A673 (cell line): ENCODE measurements at places on chromosomes 11 and 22. TPM values are rescaled to one million over a fixed set of nuclear protein-coding genes. Genes with fewer than 3 reads are reported as not detected.

- peak overlapping the region; percentile 81 for H3K4me3 ChIP-seq
- DNase-seq, result peak; percentile 70
- no peaks in the 10 kb centered on the region for H3K36me3 ChIP-seq
- H3K27me3 ChIP-seq, result no peaks in the 10 kb centered on the region
- peak overlapping the region; percentile 9 for H3K27ac ChIP-seq
Observed at GRCh38 chr11:124740277-124740882, 638 bp downstream of the NRGN start.

- DNase-seq, result no peak
- H3K27ac ChIP-seq, result no peak overlapping the region
- H3K4me1 ChIP-seq, result peaks cover 3% of the 10 kb centered on the region
- H3K4me3 ChIP-seq, result no peak overlapping the region
- no peaks in the 10 kb centered on the region for H3K27me3 ChIP-seq
Observed at GRCh38 chr11:81492923-81493445, 1240.7 kb downstream of the FAM181B start.

DNA sequence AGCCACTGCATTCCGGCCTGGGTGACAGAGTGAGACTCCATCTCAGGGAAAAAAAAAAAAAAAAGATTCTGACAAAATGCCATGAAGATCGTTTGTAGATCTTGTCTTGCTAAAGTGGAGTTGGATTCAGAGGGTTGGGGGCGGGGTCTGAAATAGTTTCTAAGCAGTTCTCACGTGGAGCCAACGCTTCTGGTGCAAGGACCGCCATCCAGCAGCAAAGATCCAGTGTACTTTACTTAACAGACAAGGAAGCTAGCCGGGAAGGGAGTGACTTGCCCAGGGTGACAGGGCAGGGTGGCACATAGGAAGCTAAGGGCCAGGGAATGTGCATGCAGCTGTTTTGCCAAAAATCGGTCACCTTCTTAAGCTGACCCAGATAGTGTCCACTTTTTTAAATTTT, 27.4 kb downstream of the APOL1 start:
- no peak for DNase-seq
- H3K36me3 ChIP-seq, result peaks cover 26% of the 10 kb centered on the region
- H3K4me1 ChIP-seq, result no peaks in the 10 kb centered on the region
- no peaks in the 10 kb centered on the region for H3K27me3 ChIP-seq

DNA sequence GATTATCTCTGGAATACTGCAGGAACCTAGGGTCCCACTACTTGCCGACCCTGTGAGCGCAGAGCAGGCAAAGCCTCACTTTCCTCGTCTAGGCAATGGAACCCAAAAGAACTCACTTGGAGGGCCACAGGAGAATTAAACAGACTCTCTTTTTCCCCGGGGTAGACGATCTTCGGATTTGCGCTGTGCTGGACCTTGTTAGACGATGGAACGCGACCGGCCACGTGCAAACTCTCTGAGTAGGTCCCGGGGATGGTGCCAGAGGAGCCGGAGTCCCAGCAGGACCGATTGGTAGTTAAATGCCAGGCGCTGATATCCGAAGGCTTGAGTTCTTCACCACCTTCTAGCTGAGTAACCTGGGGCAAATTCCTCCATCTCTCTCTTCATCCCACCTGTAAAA, 1.0 kb upstream of the SLC1A2 start:
- H3K4me1 ChIP-seq, result peaks cover 14% of the 10 kb centered on the region
- H3K4me3 ChIP-seq, result peak overlapping the region; percentile 30
- peaks cover 100% of the 10 kb centered on the region for H3K27me3 ChIP-seq
- no peak overlapping the region for H3K27ac ChIP-seq

DNA sequence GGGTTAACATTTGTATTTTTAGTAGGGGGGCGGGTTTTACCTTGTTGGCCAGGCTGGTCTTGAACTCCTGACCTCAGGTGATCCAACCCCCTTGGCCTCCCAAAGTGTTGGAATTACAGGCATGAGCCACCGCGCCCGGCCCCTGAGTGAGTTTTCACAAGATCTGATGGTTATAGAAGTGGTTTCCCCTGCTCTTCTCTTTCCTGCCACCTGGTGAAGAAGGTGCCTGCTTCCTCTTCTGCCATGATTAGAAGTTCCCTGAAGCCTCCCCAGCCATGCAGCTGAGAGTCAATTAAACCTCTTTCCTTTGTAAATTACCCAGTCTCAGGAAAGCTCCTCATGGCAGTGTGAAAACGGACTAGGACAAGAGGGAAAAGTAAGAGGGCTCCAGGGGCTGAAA, 259.1 kb upstream of the PLET1 start:
- DNase-seq, result no peak
- H3K36me3 ChIP-seq, result no peaks in the 10 kb centered on the region
- no peak overlapping the region for H3K4me3 ChIP-seq
- H3K4me1 ChIP-seq, result peaks cover 22% of the 10 kb centered on the region
- no peaks in the 10 kb centered on the region for H3K27me3 ChIP-seq
- H3K27ac ChIP-seq, result no peak overlapping the region

GRCh38 chr11:32400196-32400595, 35.1 kb downstream of the WT1 start:
- H3K36me3 ChIP-seq, result no peaks in the 10 kb centered on the region
- H3K27ac ChIP-seq, result no peak overlapping the region
- peaks cover 13% of the 10 kb centered on the region for H3K4me1 ChIP-seq
- no peak overlapping the region for H3K4me3 ChIP-seq
- H3K27me3 ChIP-seq, result no peaks in the 10 kb centered on the region

DNA sequence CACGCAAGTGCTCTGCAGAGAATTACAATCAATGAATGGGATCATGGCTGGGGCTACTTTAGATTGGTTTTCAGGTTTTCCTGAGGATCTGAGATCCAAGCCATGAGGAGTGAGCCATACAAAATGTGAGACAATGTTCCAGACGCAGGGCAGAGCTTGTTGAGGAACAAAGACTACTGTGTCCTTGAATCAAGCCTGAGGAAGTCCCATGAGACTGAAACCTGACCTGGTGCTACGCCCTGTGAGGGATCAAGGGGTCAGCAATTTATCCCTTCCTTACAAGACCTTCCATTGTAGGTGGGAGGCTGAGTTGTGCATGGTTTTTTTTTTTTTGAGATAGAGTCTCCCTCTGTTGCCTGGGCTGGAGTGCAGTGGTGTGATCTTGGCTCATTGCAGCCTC, 2.1 kb downstream of the INCENP start:
- H3K27ac ChIP-seq, result peak overlapping the region; percentile 55
- peaks cover 10% of the 10 kb centered on the region for H3K4me1 ChIP-seq
- H3K36me3 ChIP-seq, result peaks cover 47% of the 10 kb centered on the region
- H3K27me3 ChIP-seq, result no peaks in the 10 kb centered on the region
- no peak for DNase-seq
- H3K4me3 ChIP-seq, result peak overlapping the region; percentile 86

GRCh38 chr11:71207563-71207962, 44.8 kb downstream of the SHANK2 start:
- H3K4me1 ChIP-seq, result no peaks in the 10 kb centered on the region
- no peak overlapping the region for H3K4me3 ChIP-seq
- H3K27me3 ChIP-seq, result peaks cover 9% of the 10 kb centered on the region

DNA sequence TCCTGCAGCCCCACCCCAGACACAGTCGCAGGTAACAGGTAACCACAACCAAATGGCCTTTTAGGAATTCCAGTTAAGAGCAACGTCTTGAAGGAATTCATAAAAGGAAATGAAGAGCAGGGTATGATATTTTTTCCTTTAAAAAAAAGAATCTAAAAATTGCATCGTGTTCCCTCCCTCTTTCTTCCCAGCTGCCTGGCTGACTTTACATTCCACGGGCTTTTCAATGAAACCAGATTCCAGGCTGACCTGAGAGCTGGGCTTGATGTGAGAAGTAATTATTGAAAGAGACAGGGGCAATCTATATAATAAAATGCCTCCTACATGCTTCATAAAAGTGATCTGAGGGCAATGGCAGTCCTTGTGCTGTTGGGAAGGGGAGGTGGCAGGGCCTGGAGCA, 57.3 kb upstream of the EIF3D start:
- no peak overlapping the region for H3K27ac ChIP-seq
- H3K4me3 ChIP-seq, result no peak overlapping the region
- H3K4me1 ChIP-seq, result no peaks in the 10 kb centered on the region
- H3K36me3 ChIP-seq, result no peaks in the 10 kb centered on the region
- peaks cover 3% of the 10 kb centered on the region for H3K27me3 ChIP-seq
- DNase-seq, result no peak

- H3K27me3 ChIP-seq, result peaks cover 79% of the 10 kb centered on the region
- H3K27ac ChIP-seq, result no peak overlapping the region
- no peaks in the 10 kb centered on the region for H3K36me3 ChIP-seq
Observed at GRCh38 chr11:109422870-109423465, 978 bp downstream of the C11orf87 start.

GRCh38 chr22:23763954-23764353, 1.2 kb downstream of the C22orf15 start:
- H3K4me1 ChIP-seq, result peaks cover 50% of the 10 kb centered on the region
- H3K27me3 ChIP-seq, result no peaks in the 10 kb centered on the region

- no peak for DNase-seq
- no peaks in the 10 kb centered on the region for H3K36me3 ChIP-seq
- peaks cover 4% of the 10 kb centered on the region for H3K4me1 ChIP-seq
- no peaks in the 10 kb centered on the region for H3K27me3 ChIP-seq
- no peak overlapping the region for H3K27ac ChIP-seq
Observed at GRCh38 chr11:103671143-103671651, 365.2 kb upstream of the DDI1 start.

- no peaks in the 10 kb centered on the region for H3K36me3 ChIP-seq
- H3K27me3 ChIP-seq, result no peaks in the 10 kb centered on the region
- H3K27ac ChIP-seq, result no peak overlapping the region
Observed at GRCh38 chr22:43398910-43399309, 12.9 kb upstream of the MPPED1 start.

DNA sequence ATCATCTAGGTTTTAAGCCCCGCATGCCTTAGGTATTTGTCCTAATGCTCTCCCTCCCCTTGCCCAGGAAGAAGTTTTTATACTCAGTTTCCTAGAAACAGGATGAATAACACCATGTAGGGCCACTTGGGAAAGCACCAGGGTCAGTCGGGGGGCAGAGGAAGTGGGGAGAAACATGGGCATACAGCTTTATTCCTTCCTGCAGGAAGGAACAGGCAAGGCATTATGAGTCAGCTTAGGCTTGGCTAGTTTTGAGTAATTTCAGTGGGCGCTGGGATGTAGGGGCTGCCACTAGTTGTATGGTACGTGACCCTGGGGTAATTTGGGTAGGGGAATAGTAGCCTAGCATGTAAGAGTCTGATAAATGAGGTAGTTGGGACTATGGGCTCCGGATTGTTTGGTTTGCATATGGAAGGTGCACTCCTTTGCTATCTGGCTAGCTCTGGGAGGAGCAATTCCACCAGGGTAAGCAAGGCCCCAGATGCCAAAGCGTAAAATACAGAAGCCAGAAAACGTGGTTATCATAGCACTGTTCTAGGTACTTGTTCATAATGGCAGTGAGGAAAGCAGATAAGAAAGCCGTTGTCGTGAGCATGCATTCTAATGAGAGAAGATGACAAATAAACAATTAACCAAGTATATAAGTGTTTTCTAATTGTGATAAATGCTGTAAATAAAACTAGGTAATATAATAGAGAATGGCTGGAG, 24.8 kb downstream of the ACER3 start:
- no peaks in the 10 kb centered on the region for H3K27me3 ChIP-seq
- H3K27ac ChIP-seq, result no peak overlapping the region
- no peaks in the 10 kb centered on the region for H3K4me1 ChIP-seq
- DNase-seq, result no peak
- H3K4me3 ChIP-seq, result no peak overlapping the region

GRCh38 chr11:67489203-67489884, 6.5 kb downstream of the AIP start:
- H3K27me3 ChIP-seq, result no peaks in the 10 kb centered on the region
- no peaks in the 10 kb centered on the region for H3K4me1 ChIP-seq
- H3K36me3 ChIP-seq, result peaks cover 30% of the 10 kb centered on the region
- H3K4me3 ChIP-seq, result no peak overlapping the region
- DNase-seq, result no peak
- H3K27ac ChIP-seq, result no peak overlapping the region

- peaks cover 41% of the 10 kb centered on the region for H3K27me3 ChIP-seq
- no peak for DNase-seq
- H3K27ac ChIP-seq, result no peak overlapping the region
- H3K36me3 ChIP-seq, result no peaks in the 10 kb centered on the region
- no peaks in the 10 kb centered on the region for H3K4me1 ChIP-seq
Observed at GRCh38 chr22:22888571-22889353, 1.1 kb downstream of the IGLL5 start.

DNA sequence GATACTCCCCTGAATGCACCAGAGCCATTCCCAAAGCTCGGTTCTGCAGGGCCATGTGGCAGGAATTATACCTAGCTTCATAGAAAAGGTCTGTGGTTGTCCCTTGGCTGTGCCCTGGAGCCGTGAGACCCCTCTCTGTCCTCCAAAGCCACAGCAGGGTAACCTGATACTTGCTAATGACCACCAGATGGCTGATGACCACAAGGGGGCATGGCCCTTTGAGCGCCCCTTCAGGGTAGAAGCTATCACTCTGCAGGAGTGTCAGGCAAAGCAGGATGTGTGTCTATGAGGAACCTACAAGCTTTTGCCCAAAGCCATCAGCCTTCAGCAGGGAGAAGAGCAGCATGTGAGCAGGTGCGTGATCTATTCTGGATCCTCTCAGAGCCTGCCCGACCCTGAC, 95.3 kb downstream of the NTM start:
- H3K4me1 ChIP-seq, result no peaks in the 10 kb centered on the region
- no peak overlapping the region for H3K4me3 ChIP-seq
- DNase-seq, result no peak
- no peaks in the 10 kb centered on the region for H3K36me3 ChIP-seq
- H3K27ac ChIP-seq, result no peak overlapping the region

- peak overlapping the region; percentile 88 for H3K27ac ChIP-seq
- peaks cover 5% of the 10 kb centered on the region for H3K27me3 ChIP-seq
- no peak overlapping the region for H3K4me3 ChIP-seq
- peaks cover 40% of the 10 kb centered on the region for H3K4me1 ChIP-seq
Observed at GRCh38 chr22:42365942-42366695, 66.1 kb downstream of the NFAM1 start.

DNA sequence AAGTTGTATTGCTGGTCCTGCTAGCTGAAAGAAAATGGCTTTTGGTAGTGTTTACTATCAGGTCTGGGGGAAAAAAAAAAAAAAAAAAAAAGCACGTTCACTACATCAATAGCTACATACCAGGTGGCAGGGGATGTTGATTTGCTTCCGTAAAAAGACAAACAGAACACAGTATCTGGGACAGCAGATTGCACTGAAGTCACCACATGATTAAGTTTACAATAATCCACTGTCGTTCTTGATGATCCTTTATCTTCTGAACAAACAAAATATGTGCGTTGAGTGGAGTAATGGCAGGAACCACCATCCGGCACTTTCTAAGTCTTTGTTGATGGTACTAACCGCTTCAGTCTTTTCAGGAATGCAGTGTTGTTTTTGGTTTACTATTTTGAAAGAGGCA, 48.7 kb downstream of the DDX6 start:
- no peaks in the 10 kb centered on the region for H3K36me3 ChIP-seq
- no peak overlapping the region for H3K4me3 ChIP-seq
- no peak overlapping the region for H3K27ac ChIP-seq
- peaks cover 14% of the 10 kb centered on the region for H3K4me1 ChIP-seq

DNA sequence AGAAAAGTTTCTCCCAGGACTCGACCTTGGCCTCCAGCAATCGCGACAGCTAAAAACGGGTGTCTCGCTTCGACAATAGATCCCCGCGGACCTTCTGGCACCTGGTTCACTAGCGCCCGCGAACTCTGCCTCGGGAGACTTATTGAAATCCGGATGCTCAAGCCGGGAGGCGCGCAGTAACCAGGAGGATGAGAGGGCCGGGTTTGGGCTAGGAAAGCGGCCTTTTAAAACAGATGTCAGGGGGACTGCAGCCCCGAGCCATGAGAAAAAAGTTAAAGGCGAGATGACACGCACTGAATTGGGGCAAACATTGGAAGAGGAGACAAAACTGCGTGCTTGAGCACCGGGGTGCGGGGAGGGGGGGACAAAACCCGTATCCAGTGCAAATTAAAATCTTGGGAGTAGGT, 637 bp upstream of the ZBTB16 start:
- peak overlapping the region; percentile 75 for H3K4me3 ChIP-seq
- H3K36me3 ChIP-seq, result peaks cover 7% of the 10 kb centered on the region

The POU2AF2 gene
- total RNA-seq, result not detected in 2 replicates

The DGCR6 gene
- 2.7 and 4.4 TPM in 2 replicates for total RNA-seq

The OR6T1 gene
- total RNA-seq, result not detected in 2 replicates

The HBB gene
- not detected in 2 replicates for total RNA-seq

The TEX12 gene
- 0.26 and 0.41 TPM in 2 replicates for total RNA-seq

The LSP1 gene
- total RNA-seq, result not detected in 2 replicates

The LMNTD2 gene
- 1.1 and 1.7 TPM in 2 replicates for total RNA-seq
